Small intestine (tissue), 16 donors: ENCODE measurements at places on chromosomes 5 and 9.

DNA sequence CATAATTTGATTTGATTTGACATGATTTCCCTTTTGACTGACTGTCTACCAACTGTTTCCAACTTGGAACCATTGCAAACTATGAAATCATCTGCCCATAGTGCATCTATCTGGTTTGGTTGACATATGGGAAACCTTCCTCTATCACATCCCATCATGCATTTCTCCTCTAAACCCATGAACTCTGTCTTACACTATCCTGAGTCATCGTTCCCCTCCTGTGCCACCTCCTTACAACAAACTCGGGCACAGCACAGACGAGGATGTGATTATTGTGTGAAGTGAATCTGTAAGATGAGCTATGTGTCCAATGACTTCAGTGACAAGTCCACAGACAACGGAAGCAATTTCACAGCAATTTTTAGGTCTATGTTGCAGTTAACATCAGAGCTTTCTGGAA lies 126.1 kb downstream of the NPR3 start:
- DNase-seq, result no peak

DNA sequence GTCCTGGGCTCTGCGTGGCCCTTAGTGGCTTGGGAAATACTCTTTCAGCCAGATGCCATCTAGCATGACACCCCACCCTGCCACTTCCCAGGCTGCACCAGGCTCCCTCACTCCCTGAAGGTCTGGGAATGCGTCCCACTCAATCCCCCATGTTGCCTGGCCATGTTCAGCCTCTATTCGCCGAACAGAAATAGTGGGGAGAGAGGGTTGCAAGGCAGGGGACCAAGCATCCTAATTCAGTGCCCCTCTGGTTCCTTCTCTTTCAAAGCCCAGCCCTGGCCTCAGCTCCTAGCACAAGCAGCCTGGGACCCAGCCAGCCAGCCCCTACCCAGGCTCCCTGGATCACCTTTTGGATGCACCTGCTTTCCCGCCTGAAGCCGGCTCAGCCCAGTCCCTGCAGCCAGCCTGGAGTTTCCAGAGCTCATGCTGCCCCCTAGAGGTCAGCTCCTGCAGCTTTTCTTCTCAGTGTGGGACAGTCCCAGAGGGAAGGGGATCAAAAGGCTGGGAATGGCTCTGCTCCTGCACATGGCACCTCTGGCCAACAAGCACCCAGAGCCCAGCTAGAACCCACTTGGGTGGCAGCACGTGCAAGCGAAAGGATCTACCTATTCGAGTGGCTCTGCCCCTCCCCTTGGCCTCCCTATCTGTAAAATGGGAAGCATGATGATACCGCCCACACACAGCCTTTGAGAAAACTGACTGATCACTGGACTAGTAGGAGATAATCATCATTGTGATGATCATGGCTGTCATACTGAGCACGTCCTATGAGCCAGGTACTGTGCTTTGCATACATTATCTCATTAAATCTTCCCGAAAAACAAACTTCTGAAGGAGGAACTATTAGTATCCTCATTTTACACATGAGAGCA lies 48.7 kb upstream of the C5orf58 start:
- peak; percentile 47 for DNase-seq

GRCh38 chr5:68345582-68345981 lies 130.0 kb downstream of the PIK3R1 start:
- no peak for DNase-seq

- DNase-seq, result no peak
These were observed 7.1 kb downstream of the MAT2B start for GRCh38 chr5:163512526-163512925.

- DNase-seq, result peak; percentile 9
These were observed 33.2 kb downstream of the UGT3A2 start for GRCh38 chr5:36033486-36033885.
